ENCODE measurements at places on chromosomes 7 and 10.

- DNase-seq: no peak
Measured at GRCh38 chr10:79926037-79926436, 22.9 kb downstream of the SFTPD start.

GRCh38 chr10:91931526-91932190, 8.1 kb downstream of the BTAF1 start:
- DNase-seq: no peak

DNA sequence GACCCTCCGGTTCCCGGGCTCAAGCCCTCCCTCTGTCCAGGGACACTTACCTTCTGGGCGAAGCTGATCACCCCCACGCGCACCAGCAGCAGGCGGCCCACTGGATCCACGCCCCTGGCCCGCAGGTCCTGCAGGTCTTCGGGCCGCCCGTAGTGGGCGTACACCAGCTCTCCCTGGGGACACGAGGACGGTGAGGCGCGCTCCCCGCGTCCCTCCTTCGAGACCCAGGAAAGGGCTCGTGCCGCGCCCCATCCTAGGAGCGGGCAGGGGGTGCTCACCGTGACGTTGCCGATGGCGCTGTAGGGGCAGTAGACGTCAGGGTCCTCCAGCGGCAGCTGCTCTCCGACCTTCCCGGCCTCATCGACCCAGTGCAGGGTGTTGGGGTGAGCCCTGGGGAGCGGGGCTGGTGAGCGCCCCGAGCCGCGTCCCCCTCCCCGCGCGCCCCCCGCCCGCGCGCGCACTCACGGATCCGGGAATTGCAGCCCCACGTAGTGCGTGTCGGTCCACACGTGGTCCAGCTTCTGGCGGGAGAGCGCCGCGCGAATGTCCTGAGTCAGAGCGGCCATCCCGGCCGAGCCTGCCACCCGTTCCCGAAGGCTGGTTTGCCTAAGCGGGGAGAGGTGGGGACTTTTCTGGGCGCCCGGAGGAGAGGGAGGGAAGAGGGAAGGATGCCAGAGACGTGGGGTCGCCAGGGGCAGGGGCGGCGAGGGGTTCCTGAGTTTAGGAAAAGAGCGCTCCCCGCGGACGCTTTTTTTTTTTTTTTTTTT, 8.2 kb downstream of the TFR2 start:
- peak; percentile 71 for DNase-seq

DNA sequence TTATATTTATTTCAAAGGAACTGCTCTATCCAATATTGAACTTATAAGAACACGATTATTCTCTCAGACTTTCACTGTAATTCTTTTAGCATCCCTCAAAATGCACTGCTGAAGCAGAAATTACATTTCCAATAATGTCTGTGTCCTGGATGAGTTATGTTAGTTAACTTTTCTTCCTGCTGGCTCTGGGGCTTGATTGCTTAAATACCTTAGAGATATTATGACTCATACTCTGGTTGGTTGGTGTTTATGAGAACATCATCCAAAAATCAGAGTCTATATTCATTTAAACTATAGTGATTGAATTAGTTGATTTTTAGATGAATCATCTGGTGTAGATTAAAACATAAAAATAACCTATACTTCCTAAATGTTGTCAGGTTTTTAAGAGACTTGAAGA, 246.3 kb upstream of the VWC2 start:
- DNase-seq: no peak

- DNase-seq: no peak
Measured at GRCh38 chr7:42186151-42186550, 50.9 kb downstream of the GLI3 start.

DNA sequence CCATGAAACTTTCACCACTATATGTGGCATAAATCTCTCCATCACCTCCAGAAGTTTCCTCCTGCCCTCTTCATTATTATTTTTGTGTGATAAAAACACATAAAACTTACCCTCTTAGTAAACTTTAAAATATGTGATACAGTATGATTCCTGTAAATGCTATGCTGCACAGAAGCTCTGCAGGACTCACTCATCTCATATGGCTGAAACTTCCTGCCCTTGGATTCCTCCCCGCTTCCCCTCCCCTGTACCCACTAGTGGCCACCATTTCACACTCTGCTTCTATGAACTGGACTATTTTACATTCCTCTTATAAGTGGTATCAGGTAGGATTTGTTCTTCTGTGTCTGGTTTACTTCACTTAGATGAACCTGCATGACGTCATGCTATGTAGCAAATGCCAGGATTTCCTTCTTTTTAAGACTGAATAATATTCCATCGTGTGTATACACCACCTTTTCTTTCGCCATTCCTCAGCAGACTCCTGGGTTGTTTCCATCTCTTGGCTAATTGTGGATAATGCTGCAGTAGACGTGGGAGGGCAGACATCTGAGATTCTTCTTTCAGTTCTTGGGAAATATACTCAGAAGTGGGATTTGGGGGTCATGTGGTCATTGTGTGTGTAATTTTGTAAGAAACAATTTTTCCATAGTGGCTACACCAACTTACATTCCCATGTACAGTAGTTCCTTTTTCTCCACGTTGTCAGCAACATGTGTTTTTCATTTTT, 335.2 kb downstream of the SDK1 start:
- DNase-seq: no peak

DNA sequence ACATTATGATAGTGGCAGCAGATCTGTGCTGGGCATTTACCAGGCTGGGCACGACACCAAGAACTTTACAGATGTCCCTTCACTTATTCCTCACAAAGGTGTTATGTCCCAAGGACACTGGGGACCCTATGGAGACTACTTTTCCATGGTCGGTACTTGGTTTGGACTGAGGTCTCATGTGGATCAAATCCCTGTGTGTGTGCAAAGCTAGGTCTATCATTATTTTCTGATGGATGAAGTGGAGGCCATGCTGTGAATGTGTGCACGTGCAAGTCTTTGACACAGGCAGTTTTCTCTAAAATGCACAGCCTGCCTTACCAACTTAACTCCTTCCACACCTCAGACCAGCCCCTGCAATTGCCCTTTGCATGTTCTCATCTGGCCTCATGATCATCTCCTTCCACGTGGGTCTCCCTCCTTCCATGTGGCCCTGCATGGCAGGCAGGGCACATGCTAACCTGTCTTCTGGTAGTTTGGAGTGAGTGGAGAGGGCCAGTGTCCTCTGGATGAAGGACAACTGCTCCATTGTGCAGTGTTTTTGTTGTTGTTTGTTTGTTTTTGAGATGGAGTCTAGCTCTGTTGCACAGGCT, 16.0 kb upstream of the ZNF273 start:
- DNase-seq: no peak

GRCh38 chr10:3702056-3702546, 82.9 kb downstream of the KLF6 start:
- DNase-seq: no peak

DNA sequence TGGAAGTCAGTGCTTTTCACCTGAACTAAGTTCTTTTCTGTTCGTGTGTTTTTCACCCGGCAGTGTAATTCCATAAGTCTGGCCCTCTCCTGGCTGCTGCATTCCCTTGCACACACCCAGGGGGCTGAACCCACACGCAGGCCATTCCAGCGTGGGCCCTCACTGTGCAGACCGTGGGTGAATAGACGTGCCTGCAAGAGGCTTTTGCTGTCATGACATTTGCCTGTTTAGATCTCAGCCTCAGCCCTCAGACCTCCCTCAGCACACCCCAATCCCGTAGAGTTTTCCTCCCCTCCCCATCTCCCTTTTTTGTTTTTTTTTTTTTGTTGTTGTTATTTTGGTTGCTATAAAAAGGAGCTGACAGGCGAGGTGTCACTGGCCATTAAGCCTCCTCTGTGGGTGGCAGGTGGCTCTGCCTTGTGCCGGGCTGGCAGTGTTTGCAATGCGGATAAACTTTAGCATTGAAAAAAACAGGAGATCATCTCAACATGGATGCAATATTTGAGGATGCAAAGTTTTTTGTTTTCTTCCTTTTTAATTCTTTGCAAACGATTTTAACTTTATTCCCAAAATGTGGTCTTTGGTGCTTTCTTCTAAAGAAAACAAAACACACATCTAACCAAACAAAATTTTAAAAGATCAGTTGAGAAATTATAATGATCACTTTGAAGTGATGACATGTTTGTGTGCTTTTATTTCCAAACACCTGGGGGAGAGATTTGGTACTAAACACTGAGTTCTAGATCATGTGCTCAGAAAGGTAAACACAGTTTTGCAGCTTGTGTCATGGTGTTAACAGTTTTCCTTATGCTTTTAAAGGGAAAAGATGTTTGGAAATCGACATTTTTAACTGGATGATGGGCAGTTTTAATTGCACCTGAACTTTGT, 58.8 kb downstream of the WDR37 start:
- no peak for DNase-seq

- DNase-seq: no peak
Measured at GRCh38 chr10:121282264-121282663, 316.0 kb downstream of the FGFR2 start.

DNA sequence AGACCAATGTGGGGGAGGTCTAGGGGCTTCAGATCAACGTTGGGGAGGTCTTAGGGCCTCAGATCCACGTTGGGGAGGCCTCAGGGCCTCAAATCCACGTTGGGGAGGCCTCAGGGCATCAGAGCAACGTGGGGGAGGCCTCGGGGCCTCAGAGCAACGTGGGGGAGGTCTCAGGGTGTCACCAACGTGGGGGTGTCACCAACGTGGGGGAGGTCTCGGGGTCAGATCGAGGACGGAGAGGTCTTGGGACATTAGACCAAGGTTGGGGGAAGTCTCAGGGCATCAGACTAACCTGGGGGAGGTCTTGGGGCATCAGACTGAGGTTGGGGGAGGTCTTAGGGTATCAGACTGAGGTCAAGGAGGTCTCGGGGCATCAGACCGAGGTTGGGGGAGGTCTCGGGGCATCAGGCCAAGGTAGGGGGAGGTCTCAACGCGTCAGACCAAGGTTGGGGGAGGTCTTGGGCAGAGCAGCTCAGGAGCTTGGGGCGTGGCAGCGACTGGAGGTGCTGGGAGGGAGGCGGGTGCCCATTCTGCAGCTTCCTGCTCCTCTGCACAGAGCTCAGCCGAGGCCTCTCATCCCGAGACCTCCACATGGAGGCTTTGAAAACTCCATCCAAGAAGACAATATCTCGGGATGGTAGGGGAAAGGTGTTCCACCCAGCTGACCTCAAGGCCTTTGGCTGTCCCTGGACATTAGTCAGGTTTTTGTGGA, 159.8 kb downstream of the WDR37 start:
- DNase-seq: no peak

DNA sequence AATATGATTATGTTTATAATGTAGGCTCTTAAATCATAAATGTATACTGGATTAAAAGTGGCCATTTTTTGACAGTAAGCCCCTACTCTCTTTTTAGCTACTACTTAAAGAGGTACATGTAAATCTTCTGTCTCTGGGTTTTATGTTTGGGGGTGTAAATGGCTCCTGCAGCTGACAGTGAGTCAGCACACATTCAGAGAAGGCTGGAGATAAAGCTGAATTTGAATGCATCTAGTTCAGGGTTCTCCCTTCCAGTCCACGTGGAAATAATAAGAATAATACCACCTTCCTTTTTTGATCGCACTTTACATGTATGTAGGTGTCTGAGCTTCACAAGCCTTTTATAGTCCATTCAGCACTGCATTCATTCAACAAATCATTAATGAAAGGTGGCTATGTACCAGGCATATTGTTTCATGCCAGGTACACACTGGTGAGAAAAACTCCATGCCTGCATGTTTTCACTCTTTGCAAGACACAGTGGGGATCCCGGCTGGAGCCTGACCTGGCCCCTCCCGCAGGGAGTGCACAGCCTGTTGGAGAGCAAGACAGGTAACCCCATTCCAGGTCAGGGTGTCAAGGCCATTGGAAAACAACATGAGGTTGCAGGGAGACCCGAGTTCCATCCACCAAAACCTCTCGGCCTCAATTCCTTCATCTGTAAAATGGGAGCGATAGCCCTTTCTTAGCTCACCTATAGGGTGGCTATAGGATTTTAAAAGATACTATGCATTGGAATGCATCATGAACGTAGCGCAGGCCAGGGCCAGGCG, 107.5 kb upstream of the ANLN start:
- DNase-seq: no peak

- DNase-seq: peak; percentile 57
Measured at GRCh38 chr10:114822444-114823076, 980 bp downstream of the FHIP2A start.

GRCh38 chr10:29857843-29858701, 201.3 kb downstream of the JCAD start:
- DNase-seq: peak; percentile 64

All from KBM-7 (cell line).